Osteoblast (primary cell): ENCODE measurements at places on chromosomes 13 and 19.

DNA sequence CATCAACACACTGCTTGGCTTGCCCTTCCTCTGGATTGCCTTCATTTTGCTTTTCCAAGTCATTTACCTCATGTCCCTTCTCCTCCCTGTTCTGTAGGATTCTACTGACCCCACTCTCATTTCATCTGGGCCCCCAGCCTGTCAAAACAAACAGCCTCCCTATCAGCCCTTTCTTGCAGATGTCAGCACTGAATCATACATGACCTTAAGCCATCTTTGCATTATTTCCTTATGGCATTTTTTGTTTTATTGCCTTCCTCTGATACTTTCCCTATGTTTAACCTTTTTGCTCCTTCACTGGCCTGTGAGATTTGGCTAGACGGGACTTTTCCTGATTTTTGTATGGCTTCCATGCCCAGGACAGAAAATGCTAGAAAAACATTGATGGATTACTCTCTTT, 8.7 kb downstream of the LRCH1 start:
- DNase-seq: no peak

DNA sequence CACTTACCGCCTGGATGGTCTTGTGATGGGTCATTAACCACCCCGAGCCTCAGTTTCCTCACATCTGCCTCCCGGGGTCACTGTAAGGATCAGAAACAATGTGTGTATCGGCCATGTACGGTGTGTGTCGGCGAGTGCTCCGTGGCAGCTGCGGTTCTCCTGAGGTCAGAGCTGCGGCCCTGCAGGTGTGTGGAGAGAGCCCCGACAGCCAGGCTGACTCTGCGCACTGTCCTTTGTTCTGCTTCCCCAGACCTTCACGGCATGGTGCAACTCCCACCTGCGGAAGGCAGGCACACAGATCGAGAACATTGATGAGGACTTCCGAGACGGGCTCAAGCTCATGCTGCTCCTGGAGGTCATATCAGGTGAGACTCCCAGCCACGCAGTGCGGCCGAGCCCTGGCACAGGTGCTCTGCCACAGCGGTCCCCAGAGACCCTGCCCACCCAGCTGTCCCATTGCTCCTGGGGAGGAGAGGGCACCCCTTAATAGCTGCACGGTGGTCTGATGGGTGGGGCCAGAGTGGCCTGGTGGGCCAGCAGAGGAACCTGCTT, 43.8 kb downstream of the CAPN12 start:
- DNase-seq: no peak

DNA sequence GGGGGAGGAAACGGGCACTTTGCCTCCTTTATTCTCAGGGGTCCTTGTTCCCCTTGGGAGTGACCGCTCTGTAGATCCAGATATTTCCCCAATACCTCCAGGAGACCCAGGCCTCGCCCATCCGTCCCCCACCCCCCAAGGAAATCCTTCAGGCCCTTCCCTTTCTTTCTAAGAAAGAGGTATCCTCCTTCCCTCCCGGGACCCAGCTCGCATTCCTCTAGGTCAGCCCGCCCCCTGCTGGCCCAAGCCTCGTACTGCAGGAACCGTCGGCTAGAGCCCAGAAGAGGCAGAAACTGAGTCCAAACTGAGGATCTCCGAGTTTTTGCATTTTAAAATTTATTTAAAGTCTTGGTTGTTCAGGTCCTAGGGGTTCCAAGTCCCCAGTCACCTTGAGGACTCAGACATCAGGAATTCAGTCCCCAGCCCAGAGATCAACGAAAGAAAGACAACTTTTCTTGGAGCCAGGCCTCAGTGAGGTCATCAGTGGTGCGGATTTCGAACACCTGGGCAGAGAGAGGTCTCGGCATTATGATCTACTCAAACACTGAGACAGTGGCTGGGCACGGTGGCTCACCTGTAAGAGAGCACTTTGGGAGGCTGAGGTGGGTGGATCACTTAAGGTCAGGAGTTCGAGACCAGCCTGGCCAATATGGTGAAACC, 7.5 kb upstream of the LRFN1 start:
- DNase-seq: peak; percentile 96

DNA sequence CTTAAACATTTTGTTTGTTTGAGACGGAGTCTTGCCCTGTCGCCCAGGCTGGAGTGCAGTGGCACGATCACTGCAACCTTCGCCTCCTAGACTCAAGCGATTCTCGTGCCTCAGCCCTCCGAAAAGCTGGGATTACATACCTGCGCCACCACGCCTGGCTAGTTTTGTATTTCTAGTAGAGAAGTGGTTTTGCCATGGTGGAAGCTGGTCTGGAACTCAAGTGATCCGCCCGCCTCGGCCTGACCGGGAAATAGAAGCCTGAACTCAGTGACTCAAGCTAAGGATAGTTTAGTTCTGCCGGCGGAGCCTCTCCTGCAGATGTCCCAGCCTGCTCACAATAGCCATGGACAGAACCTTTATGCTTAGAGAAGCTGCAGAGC, 53.0 kb upstream of the ZNF254 start:
- peak; percentile 85 for DNase-seq

GRCh38 chr13:102877303-102877702, 31.5 kb downstream of the ERCC5 start:
- DNase-seq: no peak

DNA sequence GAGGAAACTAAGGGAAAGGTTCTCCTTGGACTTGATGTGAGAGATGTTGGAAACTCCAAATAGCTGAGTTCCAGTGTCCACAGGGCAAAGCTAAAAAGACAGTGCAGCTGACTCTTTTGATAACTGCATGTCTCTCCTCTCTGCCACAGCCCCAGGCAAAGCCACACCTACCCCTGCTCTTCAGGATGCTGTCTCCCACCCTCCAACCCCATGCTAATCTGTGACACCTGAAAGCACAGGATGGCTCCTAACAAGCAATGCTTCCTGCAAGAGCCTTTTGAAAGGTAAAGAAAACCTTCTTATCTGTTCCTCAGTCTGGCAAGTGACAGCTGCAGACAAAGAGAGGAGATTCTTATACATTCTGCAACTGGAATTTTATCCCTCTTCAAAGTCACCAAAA, 14.5 kb downstream of the SLC46A3 start:
- no peak for DNase-seq

DNA sequence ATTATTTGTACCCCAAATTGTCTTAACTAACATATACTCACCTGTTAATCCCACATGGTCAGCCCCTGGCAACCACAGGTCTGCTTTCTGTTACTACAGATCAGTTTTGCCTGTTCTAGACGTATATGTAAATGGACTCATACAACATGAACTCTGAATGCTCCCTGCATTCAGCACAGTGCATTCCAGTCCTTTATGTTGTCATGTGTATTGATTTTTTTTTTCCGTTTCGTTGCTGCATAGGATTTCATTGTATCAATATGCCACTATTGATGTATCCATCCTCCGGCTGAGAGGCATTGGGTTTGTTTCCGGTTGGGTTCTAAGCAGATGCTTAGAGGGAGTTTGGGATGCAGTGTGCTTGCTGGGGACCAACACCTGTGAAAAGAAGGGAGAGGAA, 36.1 kb upstream of the TNFRSF19 start:
- no peak for DNase-seq

DNA sequence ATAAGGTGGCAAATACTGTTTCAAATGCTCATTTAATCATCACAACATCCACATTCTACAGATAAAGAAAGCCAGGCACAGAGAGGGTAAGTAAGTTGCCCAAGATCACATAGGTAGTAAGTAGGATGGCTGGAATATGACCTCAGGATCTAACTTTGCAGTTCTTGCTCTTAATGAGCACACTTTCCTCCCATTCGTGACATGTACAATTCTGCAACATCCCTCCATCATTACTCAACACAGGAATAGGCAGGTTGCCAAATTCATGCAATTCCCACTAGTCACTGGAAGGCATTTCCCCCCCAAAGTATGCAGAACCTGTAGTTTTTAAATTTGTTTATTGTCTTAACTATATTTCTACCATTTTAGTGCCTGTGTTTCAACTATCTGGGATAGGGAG, 109.2 kb downstream of the OLFM4 start:
- no peak for DNase-seq

DNA sequence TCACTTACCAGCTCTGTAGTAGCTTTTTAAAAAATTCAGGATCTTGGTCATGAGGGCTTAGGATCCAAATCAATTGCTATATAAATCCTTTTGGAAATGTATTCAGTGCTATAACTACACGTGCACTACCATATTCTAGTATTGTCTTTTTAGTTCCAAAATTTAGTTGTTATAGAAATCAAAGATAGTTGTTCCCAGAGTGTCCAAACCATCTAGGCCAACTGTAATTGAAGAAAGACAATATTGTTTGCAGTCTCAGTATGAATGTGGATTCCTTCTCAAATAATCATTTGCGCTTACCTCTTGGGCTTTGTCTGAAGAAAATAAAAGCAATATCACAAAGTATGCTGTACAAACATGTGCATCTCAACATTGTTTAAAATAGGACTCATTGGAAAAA, 184.1 kb upstream of the EDNRB start:
- no peak for DNase-seq

- DNase-seq: no peak
Observed at GRCh38 chr19:36086326-36086725, 24.6 kb upstream of the OVOL3 start.

DNA sequence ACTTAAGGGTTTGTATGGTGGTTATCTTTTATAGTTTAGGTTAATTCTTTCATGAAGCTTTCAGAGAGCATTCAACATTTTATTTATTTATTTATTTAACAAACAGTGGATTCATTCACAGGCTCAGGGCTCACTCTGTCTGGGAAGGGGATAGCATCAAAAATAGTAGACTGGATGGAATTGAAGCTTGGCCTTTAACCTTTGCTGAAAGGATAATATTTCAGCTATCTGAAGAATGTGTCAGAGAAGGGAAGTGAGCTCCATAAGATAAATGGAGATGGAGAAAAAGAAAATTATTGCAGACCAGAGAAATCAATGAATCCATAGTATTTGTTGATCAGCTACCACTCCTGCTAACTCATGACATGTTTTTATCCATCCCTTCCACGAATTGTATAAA, 305.6 kb downstream of the COG6 start:
- DNase-seq: no peak

- no peak for DNase-seq
Observed at GRCh38 chr13:113354831-113355610, 8.9 kb downstream of the GRTP1 start.

DNA sequence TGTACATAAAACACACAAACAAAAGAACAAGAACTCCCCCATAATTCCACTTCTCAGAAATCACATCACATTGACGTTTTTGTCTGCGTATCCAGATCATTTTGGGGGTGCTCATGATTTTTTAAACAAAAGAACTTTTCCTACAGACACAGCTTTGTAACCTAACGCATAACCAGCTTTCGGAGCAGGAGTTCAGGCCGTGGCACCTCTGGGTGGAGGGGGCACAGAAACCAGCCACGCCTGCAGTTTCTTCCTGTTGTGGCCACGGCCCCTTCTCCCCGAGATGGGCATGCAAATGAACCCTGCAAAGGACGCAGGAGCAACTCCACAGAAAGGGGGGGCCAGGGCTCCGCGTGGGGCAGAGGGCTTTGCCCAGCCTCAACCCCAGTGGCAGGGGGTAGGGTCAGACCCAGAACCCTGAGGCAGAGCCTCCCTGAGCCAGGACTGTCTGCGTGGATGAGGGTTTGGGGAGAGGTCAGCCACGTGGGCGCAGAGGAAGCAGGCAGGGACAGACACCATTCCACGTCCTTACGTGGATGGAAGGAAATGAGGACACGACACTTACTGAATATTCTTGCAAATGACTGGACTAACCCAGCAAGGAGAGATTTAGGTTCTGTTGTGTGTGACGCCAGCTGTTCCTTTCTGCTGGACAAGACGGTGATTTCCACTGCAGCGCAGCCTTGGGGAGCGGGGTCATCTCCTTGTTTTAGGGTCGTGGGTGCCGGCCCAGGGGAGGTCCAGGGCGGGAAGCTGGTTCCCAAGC, 64.4 kb downstream of the RASA3 start:
- peak; percentile 48 for DNase-seq

DNA sequence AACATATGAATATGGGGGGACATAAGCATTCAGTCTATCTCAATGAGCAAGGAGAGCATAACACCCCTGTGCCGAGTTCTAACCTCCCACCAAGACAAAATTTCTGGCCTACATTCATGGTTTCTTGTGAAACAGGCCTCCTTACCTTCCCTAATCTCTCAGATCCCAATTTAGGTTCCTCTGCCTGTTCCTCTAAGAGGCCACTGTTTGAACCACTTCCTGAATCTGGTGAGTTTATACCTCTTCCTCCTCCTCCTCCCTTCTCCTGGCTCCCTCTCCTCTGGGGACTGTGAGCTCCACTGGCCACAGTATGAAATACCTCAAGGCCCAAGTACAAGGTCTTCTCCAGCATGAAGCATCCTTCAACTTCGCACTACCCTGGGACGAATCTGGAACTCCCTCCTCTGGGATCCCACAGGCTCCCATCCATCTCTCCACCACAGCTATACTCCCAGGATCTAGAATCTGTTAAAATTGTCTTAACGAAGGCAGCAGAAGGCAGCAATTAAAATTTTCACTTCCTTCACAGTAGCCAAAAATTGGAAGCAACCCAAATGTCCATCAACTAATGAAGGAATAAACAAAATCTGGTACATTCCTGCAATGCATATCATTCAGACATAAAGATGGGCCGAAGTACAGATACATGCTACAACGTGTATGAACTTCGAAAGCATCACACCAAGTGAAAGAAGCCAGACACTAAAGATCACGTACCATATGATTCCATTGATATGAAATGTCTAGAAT, 7.8 kb upstream of the SIGLECL1 start:
- DNase-seq: peak; percentile 72

- no peak for DNase-seq
Observed at GRCh38 chr19:1373534-1374249, 10.0 kb upstream of the NDUFS7 start.

- no peak for DNase-seq
Observed at GRCh38 chr13:23987331-23987894, 90.1 kb upstream of the C1QTNF9B start.

- no peak for DNase-seq
Observed at GRCh38 chr13:26010487-26011207, 41.2 kb downstream of the SHISA2 start.

DNA sequence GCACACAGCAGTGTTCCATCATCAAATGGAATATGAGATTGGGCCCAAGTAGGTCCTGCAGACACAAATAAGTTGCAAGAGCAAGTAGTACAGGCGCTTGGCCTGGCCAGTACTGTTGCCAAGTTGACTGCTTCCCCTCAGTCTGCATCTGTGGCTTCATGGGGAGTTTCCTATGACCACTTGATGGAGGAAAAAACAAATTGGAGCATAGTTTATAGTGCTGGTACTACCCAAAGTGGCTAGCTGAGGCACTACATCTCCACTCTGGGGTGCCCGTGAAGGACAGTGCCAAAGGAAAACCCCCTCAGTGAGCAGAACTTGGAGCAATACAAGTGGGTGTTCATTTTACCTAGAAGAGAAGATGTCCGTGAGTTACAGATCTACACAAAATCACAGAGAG, 10.6 kb upstream of the ALOX5AP start:
- no peak for DNase-seq

GRCh38 chr19:49890349-49891311, 6.1 kb downstream of the IL4I1 start:
- DNase-seq: no peak

GRCh38 chr19:39974377-39975155, 3.6 kb downstream of the PSMC4 start:
- DNase-seq: no peak

DNA sequence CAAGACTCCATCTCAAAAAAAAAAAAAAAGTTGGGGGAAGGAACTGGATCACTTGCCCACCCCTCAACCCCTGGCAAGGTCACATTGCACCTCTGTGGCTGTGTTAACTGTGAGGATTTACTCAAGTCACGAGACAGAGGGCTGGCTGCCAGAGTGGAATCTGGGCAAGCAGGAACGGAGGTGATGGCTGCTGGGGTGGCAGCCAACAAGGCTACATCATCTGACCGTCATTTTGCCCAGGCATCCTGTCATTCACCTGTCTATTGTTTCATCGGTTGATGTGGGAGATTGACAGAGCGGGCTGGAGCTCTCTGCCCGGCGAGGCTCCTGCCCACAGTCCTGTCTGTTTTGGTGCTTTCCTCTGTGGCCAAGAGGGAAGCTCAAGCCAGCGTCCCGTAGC, 75.7 kb downstream of the DPF1 start:
- no peak for DNase-seq
